ENCODE measurements at places on chromosomes 7 and 10. TPM values are rescaled to one million over a fixed set of nuclear protein-coding genes. Genes with fewer than 3 reads are reported as not detected.

Gene PIK3CG
- total RNA-seq = not detected

Gene SPAG6
- 0.15 TPM for total RNA-seq

Gene RELN
- total RNA-seq = 4.7 TPM

Gene HOXA6
- not detected for total RNA-seq

Gene SYT15B
- total RNA-seq = not detected

Gene ZMIZ1
- 49.6 TPM for total RNA-seq

Gene SPDYE9
- total RNA-seq = under 0.01 TPM

Gene ZNF239
- 5.5 TPM for total RNA-seq

Gene AEBP1
- total RNA-seq = 132 TPM

Gene NUP42
- total RNA-seq = 19.8 TPM

Gene NPC1L1
- total RNA-seq = 0.17 TPM

Gene XPNPEP1
- total RNA-seq = 105 TPM

Gene CYP2E1
- 0.44 TPM for total RNA-seq

Gene ACTL6B
- total RNA-seq = not detected

Gene CCL24
- not detected for total RNA-seq

Gene OPN1SW
- total RNA-seq = not detected

Gene TRPV6
- not detected for total RNA-seq

Gene ADRA2A
- total RNA-seq = not detected

Gene ANKRD22
- not detected for total RNA-seq

Gene GLI3
- total RNA-seq = 6.9 TPM

Gene PAX4
- total RNA-seq = not detected

Gene TMEM139
- 0.50 TPM for total RNA-seq

Gene SLC26A5
- total RNA-seq = not detected
